Progenitor cell of endocrine pancreas (in vitro differentiated cells): ENCODE measurements at places on chromosomes 5 and 9. TPM values are rescaled to one million over a fixed set of nuclear protein-coding genes. Genes with fewer than 3 reads are reported as not detected.

DNA sequence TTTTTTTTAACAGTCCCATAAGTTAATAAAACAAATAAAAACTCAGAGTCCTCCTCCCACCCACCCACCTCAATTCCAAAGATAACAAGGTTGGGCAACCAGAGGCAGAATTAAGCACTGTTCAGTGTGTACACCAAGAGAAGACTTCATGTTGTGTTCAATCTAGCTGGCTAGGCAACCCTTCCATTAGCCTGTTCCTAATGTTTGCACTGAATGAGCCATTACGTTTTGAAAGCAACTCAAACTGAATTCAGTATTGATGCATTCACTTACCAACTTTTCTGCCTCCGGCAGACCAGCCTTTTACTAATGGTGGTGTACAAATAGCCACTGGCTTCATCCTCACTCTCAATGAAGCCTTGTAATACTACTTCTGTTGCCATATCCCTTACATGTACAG is 47.5 kb downstream of the PBX3 start:
- H3K4me3 ChIP-seq = no peak overlapping the region
- no peaks in the 10 kb centered on the region for H3K27me3 ChIP-seq
- H3K27ac ChIP-seq = peak overlapping the region; percentile 23
- no peak for DNase-seq
- no peaks in the 10 kb centered on the region for H3K36me3 ChIP-seq
- peaks cover 20% of the 10 kb centered on the region for H3K4me1 ChIP-seq

The SARDH gene
- 4.2 and 5.1 TPM in 2 replicates for total RNA-seq

The IL13 gene
- total RNA-seq = not detected in 2 replicates

The ANKS6 gene
- total RNA-seq = 39.7 TPM in 2 replicates

DNA sequence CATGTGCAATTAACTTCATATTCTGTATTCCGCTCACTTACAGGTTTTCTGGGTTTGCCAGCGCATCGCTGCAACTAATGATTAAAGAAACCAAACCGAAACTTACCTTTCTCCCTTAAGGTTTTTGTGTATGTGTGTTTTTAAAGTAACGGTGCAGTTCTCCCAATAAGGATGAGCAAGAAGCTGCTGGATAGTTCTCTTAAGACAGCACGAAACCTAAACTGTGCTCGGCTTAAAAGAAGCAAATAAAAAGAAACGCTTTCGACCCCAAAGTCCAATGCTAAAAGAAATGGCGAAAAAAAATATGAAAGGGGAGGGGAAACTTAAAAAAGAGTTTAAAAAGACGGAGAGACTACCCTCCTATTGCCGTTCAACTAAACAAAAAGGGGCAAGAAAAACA is 340 bp downstream of the ELAVL2 start:
- H3K27me3 ChIP-seq = peaks cover 27% of the 10 kb centered on the region
- H3K27ac ChIP-seq = no peak overlapping the region

The PCDHGA9 gene
- total RNA-seq = 1.5 and 1.8 TPM in 2 replicates

The ADGRD2 gene
- total RNA-seq = not detected in 2 replicates

The SLC36A1 gene
- total RNA-seq = 14.2 and 14.8 TPM in 2 replicates

DNA sequence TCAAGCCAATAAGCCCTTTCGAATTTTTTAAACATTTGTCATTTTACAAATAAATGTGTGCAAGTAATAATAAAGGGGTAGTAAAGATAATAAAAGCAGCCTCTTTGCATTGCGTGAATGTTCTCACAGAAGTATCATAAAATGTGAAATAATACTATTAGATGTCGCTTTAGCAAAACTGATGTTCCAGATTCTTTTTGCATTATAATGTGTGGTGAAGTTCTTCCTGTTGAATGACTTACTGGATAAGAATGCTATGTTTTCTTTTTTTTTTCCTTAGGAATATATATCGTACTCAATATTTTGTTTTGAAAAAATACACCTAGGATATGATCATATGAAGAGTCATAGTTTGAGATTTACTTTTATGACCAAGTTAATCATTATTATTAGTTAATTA is 85.2 kb upstream of the CDH12 start:
- H3K36me3 ChIP-seq = no peaks in the 10 kb centered on the region
- no peak for DNase-seq
- H3K27me3 ChIP-seq = no peaks in the 10 kb centered on the region
- H3K27ac ChIP-seq = no peak overlapping the region
- H3K4me3 ChIP-seq = no peak overlapping the region

DNA sequence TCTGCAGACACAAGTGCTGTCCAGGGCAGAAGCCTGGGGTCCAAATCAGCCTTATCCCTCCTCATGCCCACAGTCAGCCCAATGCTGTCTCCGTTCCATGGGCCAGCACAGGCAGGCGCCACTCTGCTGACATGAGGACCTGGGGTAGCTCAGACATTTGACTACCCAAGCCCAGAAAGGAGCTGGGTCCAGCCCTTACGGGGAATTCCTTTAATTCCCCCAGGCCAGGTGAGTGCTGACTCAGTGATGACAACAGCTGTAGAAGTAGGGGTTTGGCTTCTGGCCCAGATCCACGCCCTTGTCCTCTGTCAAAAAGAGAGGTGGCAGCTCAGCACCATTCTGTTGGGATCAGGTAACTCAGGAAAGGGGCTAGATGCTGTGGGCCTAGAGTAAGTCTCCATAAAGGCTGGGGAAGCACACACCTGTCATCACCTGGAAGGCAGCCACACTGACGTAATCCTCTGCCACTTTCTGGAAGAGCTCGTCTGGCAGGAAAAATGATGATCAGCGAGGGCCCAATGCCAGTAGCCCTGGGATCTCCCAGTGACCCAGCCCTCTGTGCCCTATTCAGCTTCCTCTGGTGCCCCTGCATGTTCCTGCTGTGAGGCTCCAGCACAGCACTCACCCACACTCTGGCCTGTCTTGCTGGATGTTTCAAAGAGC is 1.9 kb downstream of the RAB24 start:
- peak overlapping the region; percentile 87 for H3K27ac ChIP-seq
- peaks cover 5% of the 10 kb centered on the region for H3K36me3 ChIP-seq
- DNase-seq = no peak
- H3K27me3 ChIP-seq = no peaks in the 10 kb centered on the region

- DNase-seq = no peak
- no peak overlapping the region for H3K4me3 ChIP-seq
- H3K36me3 ChIP-seq = no peaks in the 10 kb centered on the region
- peaks cover 4% of the 10 kb centered on the region for H3K4me1 ChIP-seq
- H3K27me3 ChIP-seq = peaks cover 3% of the 10 kb centered on the region
- no peak overlapping the region for H3K27ac ChIP-seq
Observed at GRCh38 chr5:1167361-1167727, 34.1 kb upstream of the SLC6A19 start.

DNA sequence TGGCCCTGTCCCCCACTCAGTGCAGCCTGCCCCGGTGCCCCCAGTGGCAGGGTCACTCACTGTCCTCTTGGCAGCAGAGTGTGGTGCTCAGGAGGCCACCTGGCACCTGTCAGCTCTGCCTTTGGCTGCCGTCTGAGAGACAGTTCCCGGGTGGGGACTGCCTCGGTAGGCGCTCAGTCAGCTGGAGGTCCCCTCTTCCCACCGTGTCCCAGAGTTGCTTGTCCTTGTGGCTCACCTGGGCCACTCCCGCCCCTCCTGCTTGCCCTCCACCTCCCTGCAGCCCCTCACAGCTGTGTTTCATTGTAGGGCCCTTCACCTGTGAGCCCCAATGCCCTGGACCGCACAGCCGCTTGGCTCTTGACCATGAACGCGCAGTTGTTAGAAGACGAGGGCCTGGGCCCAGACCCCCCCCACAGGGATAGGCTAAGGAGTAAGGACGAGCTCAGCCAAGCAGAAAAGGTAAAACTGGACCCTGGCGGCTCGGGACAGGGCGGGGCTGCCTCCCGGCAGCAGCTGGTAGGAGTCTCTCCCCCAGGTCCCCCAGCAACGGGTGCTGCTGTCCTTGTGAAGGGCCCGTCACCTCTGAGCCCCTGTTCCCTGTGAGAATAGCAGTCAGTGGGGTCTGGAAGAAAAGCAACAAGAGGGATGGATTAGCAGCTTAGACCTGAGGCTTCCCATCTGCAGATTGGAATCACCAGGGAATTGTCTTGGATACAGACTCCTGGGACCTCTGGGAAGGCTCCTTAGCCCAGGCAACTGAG is 122.7 kb downstream of the DAB2IP start:
- H3K27ac ChIP-seq = no peak overlapping the region
- H3K27me3 ChIP-seq = no peaks in the 10 kb centered on the region

- no peak for DNase-seq
- no peak overlapping the region for H3K27ac ChIP-seq
- peaks cover 8% of the 10 kb centered on the region for H3K36me3 ChIP-seq
- H3K27me3 ChIP-seq = no peaks in the 10 kb centered on the region
- H3K4me1 ChIP-seq = peaks cover 17% of the 10 kb centered on the region
Observed at GRCh38 chr5:172451771-172452197, 2.5 kb downstream of the SH3PXD2B start.

GRCh38 chr5:96235008-96235910 is 197.8 kb downstream of the PCSK1 start:
- H3K27me3 ChIP-seq = no peaks in the 10 kb centered on the region
- DNase-seq = no peak
- H3K4me3 ChIP-seq = no peak overlapping the region

GRCh38 chr5:69090158-69090557 is 3.7 kb upstream of the SLC30A5 start:
- H3K36me3 ChIP-seq = no peaks in the 10 kb centered on the region
- no peaks in the 10 kb centered on the region for H3K27me3 ChIP-seq
- peaks cover 2% of the 10 kb centered on the region for H3K4me1 ChIP-seq
- no peak overlapping the region for H3K4me3 ChIP-seq
- no peak for DNase-seq

DNA sequence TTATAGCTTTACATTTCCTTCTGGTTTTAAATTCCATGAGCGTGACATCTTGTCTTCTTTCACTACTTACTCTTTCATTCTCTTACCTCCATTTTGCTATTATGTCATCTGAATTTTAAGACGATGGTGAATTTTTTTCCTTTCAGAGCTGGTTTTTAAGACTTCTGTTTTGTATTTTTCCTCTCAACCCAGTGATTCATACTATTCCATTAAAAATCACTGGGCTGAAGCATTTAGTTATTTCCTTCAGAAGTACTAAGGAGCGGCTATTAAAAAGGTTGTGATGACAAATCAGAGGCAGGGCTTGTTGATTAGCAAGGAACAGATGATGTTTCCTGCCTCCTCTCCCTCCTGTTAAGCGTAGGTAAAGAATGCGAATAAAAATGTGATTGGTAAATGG is 16.5 kb downstream of the AGXT2 start:
- no peaks in the 10 kb centered on the region for H3K36me3 ChIP-seq
- H3K4me3 ChIP-seq = no peak overlapping the region
- peaks cover 2% of the 10 kb centered on the region for H3K4me1 ChIP-seq
- H3K27me3 ChIP-seq = peaks cover 2% of the 10 kb centered on the region

DNA sequence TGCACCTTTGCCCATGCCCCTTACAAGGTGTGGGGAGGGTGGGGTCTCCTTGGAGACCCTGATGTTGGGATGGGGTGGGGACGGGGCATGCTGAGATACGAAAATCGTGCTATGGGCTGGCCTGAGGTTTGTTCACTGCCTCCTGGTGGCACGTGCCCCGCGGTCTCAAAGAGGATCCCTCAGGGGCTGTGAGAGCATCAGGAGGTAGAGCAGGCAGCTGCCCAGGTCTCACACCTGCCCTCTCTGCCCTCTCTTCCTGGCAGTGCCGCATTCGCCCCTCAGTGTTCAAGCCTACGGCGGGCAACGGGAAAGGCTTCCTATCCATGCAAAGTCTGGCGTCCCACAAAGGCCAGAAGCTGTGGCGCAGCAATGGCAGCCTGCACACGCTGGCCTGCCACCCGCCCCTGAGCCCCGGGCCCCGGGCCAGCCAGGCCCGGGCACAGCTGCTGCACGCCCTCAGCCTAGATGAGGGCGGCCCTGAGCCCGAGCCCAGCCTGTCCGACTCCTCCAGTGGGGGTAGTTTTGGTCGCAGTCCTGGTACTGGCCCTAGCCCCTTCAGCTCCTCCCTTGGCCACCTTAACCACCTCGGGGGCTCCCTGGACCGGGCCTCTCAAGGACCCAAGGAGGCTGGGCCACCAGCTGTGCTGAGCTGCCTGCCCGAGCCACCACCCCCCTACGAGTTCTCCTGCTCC is 6.7 kb downstream of the N4BP3 start:
- no peak for DNase-seq
- H3K27me3 ChIP-seq = peaks cover 8% of the 10 kb centered on the region
- H3K4me1 ChIP-seq = peaks cover 7% of the 10 kb centered on the region
- no peaks in the 10 kb centered on the region for H3K36me3 ChIP-seq
- no peak overlapping the region for H3K27ac ChIP-seq
- no peak overlapping the region for H3K4me3 ChIP-seq

GRCh38 chr9:137590123-137590468 is 216 bp downstream of the ZMYND19 start:
- no peak overlapping the region for H3K4me3 ChIP-seq
- DNase-seq = no peak
- no peak overlapping the region for H3K27ac ChIP-seq
- peaks cover 16% of the 10 kb centered on the region for H3K36me3 ChIP-seq
- peaks cover 4% of the 10 kb centered on the region for H3K4me1 ChIP-seq

DNA sequence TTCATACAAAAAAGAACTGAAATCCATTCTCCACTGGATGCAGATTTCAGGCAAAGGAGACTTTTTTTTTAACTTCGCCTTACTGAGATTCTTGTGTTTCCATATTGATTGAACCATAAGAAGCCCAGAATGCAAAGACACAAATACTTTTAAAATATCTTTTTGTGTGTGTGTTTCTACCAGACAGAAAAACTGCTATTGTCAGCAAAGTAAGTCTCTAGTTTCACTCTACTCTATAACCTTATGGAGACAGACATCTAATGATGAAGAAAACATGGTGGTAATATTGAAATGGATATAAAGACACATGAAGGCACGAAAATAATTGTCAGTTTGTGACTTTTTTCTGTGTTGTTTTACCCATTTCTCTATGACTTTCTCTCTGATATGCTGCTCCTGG is 260.3 kb upstream of the RORB start:
- H3K36me3 ChIP-seq = no peaks in the 10 kb centered on the region
- no peak overlapping the region for H3K27ac ChIP-seq
- no peak overlapping the region for H3K4me3 ChIP-seq
- H3K27me3 ChIP-seq = no peaks in the 10 kb centered on the region
- H3K4me1 ChIP-seq = no peaks in the 10 kb centered on the region

The NKD2 gene
- 23.9 and 28.3 TPM in 2 replicates for total RNA-seq

The SUSD3 gene
- 0.43 and 1.2 TPM in 2 replicates for total RNA-seq

DNA sequence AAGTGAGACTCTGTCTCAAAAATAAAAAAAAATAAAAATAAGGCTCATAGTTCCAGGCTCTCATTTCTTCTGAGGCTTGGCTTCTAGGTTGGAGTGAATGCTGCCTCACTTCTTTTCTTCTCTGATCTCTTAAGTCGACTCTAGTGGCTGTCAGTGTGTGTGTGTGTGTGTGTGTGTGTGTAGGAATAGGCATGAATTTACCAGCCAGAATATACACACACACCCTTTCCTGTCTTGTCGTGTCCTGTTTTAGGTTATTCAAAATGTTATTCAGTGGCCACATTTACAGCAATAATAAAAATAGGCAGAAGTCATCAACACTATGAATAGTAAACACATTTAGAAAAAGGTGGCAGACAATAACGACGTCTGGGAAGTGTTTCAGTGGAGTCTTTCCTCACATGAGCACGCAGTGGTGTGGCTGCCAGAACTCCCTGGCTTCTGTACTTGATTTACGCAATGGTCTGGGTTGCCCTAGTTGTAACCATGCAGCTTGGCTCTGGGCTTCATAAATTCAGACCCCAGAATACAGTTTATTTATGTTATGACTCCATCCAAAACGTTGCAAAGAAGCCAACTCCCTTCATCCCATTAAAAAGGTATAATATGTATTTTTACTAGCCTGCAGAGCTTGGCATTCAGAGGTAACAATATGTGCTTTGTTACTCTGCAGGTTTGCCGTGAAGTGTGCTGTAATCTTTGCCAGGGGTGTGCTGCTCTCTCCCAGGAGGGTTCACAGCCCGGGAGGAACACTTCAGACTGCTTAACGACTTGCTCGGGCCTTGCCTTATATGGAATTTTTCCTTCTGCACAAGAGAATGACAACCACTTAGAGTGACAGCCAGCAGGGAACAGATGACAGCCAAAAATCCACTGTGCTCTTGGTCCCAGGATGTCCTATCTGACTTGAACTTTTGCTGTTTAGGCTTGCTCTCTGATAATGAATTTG is 34.4 kb upstream of the PALM2AKAP2 start:
- H3K36me3 ChIP-seq = no peaks in the 10 kb centered on the region
- peak overlapping the region; percentile 79 for H3K27ac ChIP-seq
- peaks cover 11% of the 10 kb centered on the region for H3K4me1 ChIP-seq
- no peak overlapping the region for H3K4me3 ChIP-seq
- peaks cover 14% of the 10 kb centered on the region for H3K27me3 ChIP-seq
